NCI-H460 (cell line): ENCODE measurements at places on chromosomes 12 and 14.

GRCh38 chr14:22713631-22713950 lies 52.9 kb upstream of the OXA1L start:
- no peak for DNase-seq

DNA sequence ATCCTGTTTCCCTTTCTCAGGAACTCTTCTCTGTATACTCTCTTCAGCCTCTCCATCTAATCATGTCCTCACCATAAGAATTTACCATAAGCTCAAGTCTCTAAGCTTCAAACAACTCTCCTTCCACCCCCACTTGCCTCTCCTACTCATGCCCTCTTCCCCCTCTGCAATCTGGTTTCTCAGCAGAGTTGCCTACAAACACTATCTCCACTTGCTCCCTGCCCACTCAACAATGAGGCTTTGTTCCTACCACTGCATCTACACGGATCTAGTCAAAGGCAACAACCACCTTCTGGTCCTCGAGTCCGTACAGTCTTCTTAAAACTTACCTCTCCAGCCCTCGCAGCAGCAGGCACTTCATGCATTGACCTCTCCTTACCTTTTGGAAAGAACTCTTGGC lies 17.2 kb upstream of the FBLN5 start:
- no peak for DNase-seq

GRCh38 chr12:102948941-102949352 lies 8.5 kb upstream of the ASCL1 start:
- peak; percentile 37 for DNase-seq

- no peak for DNase-seq
Observed at GRCh38 chr12:16524378-16524777, 81.6 kb downstream of the LMO3 start.

- DNase-seq: no peak
Observed at GRCh38 chr14:74308695-74309094, 6.0 kb upstream of the ABCD4 start.

DNA sequence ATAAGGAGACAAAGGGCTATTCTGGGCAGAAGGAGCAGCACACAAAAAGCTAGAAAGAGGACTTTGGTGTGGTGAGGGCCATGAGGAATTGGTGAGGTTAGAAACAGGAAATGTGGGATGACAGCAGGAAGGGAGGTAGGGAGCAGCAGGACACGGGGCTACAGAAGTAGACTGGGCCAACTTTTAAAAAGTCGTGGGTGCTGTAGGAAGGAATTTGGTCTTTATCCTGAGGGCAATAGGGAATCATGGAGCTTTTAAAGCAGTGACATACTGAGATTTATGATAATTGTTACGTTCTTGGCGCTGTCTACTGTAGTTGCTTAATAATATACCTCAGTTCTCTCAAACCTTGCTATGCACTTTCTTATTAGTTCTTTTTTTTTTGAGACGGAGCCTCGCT lies 8.2 kb upstream of the CHURC1 start:
- DNase-seq: no peak

GRCh38 chr14:98951521-98952152 lies 320.4 kb downstream of the BCL11B start:
- DNase-seq: no peak

- DNase-seq: no peak
Observed at GRCh38 chr14:50523271-50524041, 8.9 kb downstream of the MAP4K5 start.

DNA sequence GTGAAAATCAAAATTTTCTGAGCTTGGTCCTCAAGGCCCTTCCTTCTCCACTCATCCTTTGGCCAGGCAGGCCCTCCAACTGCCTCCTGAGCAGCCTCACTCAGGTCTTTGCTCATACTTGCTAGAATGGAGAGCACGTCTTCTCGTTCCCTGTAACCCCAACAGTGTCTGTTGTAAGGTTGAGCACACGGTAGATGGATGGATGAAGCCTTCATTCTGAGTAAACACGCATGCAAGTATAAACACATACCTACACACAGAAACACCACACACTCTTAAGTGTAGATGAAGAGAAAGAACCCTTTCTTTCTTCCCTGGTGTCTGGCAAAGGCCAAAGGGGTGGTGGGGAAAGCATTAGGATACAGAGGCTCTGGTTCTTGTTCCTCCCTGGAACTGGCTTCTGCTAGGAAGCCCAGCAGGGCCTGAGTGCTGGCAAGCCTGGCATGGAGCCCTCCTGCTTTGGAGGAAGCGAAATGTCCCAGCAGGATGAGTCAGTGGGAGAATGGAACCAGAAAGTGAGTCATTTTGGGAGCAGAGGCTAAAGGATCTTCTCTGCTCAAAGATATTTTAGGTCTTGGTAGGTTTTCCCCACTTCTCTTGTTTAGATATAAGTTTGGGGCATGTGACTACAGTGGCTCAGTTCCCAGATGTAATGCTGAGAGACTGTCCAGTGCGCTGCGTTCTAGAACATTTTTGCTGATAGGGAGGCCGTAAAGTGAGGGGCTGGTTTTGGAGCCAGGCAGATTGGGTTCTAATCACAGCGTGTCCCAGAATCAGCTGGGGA lies 127.4 kb downstream of the CACNA1C start:
- no peak for DNase-seq

DNA sequence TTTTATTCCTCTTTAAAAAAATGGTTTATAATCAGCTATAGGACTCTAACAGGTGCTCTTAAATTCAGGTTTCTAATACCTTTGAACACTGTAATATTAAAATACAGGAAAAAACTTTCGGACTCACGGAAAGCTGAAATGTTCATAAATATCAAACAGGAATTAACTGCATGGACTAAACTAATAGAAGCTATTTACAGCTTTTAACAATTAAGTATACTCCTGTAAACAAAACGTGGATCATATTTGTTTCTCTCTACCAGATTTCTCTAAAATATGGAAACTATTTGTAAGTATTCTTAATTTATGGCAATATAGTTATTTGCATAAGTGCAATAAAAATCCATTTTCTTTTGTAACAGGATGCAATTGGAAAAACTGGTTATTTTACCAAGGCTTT lies 108.9 kb upstream of the RESF1 start:
- DNase-seq: no peak

DNA sequence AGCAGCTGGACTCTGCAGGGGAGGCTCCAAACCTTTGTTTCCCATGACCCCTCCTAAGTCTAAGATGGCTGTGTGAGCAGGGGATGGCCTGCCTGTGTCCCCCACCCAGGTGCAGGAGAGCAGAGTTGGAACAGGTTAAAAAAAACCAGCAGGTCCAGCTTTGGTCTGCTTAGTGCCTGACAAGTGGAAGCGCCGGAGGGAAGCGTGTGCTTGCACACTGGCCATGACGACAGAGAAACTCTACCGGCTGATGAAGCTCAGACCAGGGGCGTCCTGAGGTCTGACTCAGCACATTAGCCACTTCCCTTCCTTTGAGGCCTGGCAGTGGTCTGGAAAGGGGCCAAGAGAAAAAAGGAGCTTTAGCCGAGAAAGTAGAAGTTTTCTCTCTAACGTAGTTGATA lies 280.1 kb downstream of the VRK1 start:
- no peak for DNase-seq

DNA sequence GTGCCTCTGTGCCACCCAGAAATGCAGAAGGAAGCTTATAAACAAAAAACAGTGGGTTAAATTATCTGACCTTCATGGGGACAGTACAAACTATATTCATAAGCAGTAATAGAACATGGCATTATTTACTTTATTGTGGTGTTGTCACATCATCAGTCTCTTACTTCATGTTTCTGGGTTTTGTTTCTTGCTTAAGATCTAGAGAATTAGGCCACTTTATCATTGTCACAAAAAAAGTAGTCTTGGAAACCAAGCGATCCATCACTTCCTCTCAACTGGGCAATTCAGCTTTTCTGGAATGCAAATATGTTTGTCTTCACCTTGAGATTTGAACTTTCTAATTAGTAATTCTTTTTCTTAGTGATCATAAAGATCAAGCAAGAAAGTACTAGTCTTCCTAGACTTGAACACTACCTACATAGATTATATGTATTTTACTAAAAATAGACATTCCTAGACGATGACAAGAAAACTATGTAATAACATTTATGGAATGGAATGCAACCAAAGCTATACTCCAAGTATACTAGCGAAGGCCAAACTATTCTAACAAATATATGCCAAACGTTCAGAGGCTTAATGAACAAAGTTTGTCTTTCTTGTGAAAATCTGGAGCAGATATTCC lies 363.4 kb downstream of the DAD1 start:
- DNase-seq: no peak

- DNase-seq: no peak
Observed at GRCh38 chr12:67080637-67081036, 188.5 kb upstream of the CAND1 start.

DNA sequence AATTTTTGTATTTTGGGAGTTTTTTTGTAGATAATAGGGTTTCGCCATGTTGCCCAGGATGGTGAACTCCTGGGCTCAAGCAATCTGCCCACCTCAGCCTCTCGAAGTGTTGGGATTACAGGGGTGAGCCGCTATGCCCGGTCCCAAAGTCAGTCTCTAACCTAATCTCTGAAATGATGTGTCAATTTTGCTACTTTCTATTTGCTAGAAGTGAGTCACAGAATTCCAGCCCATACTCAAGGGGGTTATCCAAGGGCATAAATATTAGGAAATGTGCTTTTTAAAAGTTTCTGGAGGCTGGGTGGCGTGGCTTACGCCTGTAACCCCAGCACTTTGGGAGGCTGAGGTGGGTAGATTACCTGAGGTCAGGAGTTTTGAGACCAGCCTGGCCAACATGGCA lies 40.5 kb downstream of the RESF1 start:
- DNase-seq: no peak

DNA sequence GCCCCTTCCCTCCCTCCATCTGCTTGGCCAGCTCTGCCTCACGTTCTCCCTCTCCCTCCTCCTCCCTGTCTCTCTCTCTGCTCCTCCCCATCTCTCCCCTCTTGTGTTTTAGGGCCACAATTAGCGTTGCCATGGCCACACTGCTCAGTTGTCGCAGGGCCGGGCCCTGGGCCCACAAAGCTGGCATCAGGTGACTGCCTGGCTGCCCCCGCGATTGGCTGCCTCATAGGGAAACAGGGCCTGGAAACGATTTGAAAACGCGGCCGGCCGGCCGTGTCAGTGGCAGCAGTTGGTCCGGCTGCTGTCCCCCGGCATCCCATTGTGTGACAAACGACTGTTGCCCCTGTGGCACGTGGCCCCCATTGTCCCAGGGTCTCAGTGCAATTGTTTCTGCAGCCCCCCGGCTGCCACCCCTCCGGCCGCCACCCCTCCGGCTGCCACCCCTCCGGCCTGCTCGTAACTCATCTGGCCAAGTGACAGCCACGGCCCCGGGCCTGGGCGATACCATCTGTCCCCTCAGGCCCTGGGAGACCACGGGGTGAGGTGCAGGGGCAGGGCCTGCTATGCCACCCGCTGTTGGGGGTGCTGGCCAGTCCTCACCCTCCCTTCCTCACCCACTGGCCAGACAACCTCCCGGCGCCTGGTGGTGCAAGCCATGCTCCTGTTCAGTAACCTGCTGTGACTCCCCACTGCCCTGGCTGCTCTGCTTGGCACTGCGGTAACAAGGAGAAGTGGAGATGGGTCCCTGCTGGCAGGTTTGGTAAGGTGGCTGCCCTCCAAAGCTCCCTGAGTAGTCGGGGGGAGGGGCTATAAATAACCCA lies 17.4 kb downstream of the FOXN4 start:
- no peak for DNase-seq

- DNase-seq: no peak
Observed at GRCh38 chr12:119910586-119910985, 33.5 kb upstream of the CIT start.
